Breast epithelium (tissue), 4 donors: ENCODE measurements at places on chromosomes 3 and 15. TPM values are rescaled to one million over a fixed set of nuclear protein-coding genes. Genes with fewer than 3 reads are reported as not detected.

DNA sequence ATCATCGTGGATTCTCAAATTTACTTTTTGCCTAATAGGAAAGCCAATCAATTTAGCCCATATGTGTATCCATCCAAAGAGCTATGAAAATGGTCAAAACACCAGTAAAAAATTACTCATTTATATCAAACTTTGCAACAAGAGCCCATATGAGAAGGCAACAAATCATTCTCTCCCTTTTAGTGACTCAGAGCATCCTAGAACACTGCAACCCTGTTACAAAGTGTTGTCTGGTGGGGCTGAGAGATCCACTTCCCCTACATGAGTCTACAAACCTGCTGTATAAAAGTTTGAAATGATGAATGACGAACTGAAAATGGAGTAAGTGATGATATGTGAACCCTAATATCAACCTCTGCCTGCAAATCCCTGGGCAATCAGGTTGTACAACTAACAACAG, 23.3 kb downstream of the PDZRN3 start:
- no peak for DNase-seq

DNA sequence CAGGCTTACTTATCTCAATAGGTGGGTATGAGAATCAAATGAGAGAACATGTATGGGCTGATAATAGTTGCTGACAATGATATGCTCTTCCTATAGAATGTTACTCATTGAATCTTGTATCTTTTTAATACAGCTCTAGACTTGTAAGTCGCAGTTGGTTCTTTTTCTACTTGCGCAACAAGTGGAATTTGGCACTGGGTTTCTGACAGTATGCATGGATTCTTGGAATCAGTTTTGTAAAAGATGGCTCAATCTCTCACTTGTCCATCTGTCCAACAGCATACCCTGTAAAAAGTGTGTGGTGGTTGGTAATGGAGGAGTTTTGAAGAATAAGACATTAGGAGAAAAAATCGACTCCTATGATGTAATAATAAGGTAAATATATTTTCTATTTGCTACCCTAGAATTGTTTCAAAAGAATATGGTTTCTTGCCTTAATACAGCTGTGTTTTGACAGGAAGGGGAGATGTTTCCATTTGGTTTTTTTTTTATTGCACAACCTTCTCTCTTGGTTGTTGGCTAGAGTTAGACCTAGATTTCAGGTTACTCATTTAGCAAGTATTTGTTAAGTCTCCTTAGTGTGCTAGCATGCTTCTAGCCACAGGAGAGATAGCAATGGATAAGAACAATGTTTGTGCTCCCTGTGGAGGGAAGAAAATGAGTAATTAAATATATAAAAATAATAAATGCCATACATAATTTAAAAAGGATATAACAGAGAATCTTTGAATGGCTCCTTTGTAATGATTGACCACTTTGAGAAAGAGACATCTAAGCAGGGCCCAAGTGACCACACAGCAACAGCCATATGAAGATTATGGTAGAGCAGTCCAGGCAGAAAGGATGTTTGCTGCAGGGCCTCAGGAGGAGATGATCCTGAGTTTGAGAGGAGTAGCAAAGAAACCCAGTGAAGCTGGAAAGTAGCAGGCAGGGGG, 21.8 kb downstream of the ST3GAL6 start:
- no peak for DNase-seq

- DNase-seq = peak; percentile 46
Measured at GRCh38 chr15:57784081-57784511, 77.6 kb downstream of the POLR2M start.

CYP1A2 gene
- total RNA-seq = not detected

DNA sequence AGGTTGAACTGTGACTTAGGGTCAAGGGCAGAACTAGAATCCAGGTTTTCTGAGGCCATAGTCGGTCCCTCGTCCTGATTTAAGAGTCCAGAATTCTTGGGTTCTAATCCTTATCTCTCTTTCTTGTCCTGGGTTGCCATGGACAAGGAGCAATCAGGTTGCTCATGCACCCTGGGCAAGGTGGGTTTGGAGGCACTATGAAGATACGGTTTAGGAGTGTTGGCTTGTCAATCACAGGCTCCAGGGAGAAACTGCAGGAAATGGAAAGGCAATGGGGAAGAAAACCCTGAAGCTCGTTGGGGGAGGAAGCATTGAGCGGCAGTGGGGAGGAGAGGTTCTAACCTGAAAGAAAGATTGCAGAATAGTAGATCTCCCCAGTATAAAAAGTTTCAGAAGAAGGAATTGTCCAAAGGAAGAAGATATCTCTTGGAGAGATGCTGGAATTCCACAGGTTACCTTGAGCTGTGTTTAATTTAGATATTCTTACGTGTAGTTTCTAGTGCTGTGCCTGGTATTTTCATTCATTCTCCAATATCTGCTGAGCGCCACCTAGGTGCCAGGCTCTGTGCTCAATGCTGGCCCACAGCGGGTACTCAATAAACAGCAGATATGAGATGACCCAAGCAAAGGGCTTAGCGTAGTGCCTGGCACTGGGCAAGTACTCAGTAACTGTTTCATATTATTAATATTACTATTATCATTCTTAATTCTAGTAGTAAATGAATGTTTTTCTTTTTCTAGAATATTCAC, 2.0 kb downstream of the ACAN start:
- DNase-seq = no peak

PCOLCE2 gene
- 30.2 TPM for total RNA-seq

DNA sequence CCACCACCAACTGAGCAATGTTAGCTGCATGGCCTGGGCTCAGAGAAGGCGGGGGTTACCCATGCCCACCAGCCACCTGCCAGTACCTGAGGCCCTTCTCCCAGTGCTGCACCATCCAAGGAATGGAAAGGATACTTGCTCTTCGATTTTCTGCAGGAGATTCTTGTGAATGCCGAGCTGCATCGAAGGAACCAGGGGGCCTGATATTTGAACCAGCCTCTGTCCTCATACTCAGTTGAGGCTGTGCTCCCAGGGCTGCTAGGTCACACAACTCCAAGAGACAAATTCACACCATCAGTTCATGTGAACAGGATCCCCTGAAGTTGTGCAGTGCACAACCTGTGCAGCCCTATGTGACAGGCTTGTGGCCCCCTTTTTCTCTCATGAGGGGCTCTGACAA, 18.0 kb downstream of the PLA2G4F start:
- DNase-seq = no peak

SLC6A20 gene
- total RNA-seq = 1.2 TPM

- DNase-seq = no peak
Measured at GRCh38 chr3:87270908-87271700, 5.3 kb downstream of the POU1F1 start.

PODXL2 gene
- 8.8 TPM for total RNA-seq

- no peak for DNase-seq
Measured at GRCh38 chr15:25714538-25714840, 148.6 kb downstream of the ATP10A start.

- DNase-seq = no peak
Measured at GRCh38 chr3:42204867-42205599, 61.0 kb downstream of the CCK start.
